ENCODE measurements at places on chromosomes 5 and 9.

- DNase-seq = no peak
Measured at GRCh38 chr9:93949073-93949693, 6.0 kb downstream of the BARX1 start.

DNA sequence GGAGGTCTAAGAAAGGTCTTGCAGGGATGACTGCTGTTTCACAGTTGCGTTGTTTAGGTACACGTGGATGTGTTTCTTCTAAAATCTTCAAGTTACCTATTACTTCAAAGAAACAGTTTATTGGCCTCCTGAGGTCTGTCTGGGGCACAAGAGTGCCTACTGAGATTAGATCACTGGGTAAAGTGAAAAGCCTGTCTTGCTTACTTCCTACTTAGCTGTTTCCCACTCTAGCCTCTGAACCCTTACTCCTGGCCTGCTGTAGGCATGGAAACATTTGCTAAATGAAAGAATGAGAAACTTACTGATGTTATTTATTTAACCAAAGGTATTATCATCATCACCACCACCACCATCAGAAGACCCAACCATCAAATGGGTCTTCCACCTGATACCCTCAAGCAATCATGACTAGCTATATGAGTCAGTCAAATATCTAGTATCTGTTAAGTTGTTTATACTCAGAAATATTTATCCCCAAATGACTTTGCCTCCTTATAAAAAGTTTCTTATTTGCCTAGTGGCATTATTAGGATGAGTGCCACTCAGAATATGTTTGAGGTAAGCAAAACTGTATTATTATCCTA lies 92.5 kb downstream of the ELAVL2 start:
- DNase-seq = no peak

- no peak for DNase-seq
Measured at GRCh38 chr9:75531588-75531987, 358.9 kb upstream of the PCSK5 start.

GRCh38 chr9:74630228-74630627 lies 133.1 kb downstream of the RORB start:
- DNase-seq = no peak

GRCh38 chr9:87643107-87643650 lies 82.7 kb upstream of the CTSL start:
- no peak for DNase-seq

GRCh38 chr5:115565233-115565632 lies 20.7 kb upstream of the FEM1C start:
- no peak for DNase-seq

DNA sequence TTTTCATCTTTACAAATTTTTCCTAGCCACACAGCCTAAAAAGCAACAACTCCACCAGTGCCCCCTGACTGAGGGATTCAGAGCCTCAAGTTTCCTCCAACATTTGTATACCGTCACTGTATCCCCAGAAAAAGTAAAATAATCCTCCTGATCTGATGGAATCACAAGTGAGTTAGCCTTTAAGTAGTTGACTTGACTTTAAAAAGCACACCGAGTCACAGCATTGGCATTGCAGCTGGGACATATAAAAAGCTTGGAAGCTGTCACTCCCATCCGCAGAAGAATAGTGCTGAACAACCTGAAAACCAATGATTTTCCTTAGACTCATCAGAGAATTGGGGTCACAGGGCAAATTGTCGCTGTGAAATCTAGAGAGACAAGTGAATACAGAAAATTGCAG lies 41.6 kb upstream of the FBN2 start:
- DNase-seq = no peak

GRCh38 chr5:22683050-22683449 lies 170.1 kb downstream of the CDH12 start:
- no peak for DNase-seq

GRCh38 chr5:34586117-34586885 lies 69.8 kb upstream of the RAI14 start:
- peak; percentile 92 for DNase-seq

DNA sequence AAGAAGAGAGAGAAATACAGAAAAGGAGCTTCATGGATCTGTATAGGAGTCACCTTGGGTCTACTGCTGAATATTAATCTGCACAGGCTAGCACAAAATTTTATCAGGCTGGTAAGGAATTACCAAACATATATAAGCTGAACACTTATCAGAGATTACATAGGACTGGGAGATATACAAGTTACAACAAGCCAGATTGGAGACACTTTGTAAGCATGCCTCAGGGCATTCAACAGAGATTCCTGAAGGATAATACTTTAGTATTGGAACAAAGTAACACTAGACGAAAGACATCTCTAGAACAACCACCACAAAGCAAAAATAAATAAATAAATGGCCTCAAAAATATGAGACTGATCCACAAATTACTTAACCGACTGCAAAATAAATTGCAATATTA lies 197.8 kb downstream of the ANXA1 start:
- DNase-seq = no peak

- DNase-seq = no peak
Measured at GRCh38 chr5:24643880-24644279, 898 bp downstream of the CDH10 start.

GRCh38 chr5:62814991-62815390 lies 236.4 kb downstream of the LRRC70 start:
- no peak for DNase-seq

DNA sequence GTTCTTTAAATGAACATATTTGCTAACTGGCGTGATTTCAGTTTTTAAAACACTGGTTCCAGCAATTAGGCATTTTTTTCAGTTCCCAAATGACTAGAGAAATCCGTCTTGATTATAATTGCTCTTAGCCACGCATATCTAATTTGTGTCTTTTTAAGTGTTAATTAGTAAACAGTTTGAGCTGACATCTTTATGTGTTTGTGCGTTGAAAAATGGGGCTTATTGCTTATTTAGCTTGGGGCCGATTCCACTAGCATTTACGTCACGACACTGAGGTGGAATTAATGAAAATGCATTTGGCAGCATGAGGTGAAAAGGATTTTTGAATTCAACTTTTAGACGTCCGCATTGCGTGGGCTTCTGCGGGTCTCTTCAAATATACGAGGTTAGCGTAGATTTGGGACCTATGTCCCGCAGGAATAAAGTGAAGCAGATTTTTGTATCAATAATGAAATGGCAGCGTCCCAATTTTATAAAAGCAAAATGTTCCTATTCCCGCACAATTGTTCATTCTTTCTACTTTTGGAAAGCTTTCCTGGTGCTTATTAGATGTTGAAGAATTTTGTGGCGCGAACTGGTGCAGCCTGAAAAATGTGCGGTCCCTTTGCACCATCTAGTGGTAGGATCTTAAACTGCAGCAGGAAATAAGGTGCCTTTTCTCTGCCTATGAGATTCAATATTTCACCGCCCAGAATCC lies 122.7 kb upstream of the LMX1B start:
- peak; percentile 61 for DNase-seq

GRCh38 chr5:137186759-137187461 lies 312.2 kb downstream of the SPOCK1 start:
- peak; percentile 42 for DNase-seq

- DNase-seq = no peak
Measured at GRCh38 chr5:72427488-72428437, 79.4 kb downstream of the ZNF366 start.

DNA sequence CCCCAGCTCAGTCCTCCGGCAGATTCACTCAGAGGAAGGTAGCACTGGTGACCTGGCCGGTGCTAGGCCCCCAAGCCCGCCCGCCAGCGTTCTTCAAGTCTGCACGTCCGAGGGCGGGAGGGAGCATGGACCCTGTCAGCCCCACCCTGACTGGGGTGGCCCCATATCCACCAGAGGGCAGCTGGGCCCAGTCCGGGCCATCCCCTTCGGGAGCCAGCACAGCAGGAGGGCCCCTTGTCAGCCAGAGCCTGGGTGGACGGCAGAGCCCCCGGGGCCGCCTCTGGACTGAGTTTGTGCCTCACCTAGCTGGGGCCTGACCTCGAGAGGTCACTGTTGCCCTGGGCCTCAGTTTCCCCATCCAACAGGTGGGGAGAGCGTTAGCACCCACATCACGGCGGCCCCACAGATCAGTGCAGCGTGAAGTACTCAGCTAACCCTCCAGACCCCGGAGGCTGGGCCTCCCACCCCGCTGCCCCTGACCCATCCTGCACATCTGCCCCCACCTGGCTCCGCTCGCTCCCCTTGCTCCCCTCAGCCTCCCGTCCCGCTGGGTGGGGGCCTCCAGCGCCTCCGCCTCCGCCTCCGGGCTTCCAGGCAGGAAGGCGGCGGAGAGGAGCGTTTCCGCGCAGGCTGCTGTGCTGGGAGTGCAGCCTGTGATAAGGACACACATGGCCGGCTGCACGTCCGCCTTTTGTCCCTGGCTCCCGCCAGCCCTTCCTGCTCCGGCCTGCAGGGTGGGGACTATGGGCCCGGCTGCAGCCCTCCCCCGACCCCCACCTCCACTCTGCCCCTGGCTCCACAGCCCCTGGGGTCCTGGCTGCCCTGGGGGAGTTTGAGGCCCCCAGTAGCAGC lies 16.6 kb upstream of the EGFL7 start:
- DNase-seq = no peak

DNA sequence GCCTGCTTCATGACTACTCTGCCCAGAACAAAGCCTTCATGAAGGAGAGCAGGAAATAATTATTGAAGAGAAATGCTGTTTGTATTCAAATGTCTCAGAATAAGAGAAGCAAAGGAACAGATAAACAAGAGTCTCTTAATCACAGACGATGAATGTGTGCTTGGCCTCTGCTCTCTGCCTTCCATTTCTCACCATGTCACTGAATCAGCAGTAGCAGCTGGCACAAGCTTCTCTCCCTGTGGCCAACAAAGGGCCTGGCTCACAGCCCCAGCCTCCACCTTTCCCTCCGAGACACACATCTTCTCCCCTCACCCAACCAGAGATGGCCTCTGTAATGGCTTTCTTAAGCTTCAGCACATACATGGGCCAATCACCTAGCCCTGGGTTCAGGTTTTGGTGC lies 128.1 kb upstream of the SLIT3 start:
- DNase-seq = peak; percentile 11

GRCh38 chr9:69857131-69857530 lies 36.5 kb downstream of the CFAP95 start:
- peak; percentile 64 for DNase-seq

DNA sequence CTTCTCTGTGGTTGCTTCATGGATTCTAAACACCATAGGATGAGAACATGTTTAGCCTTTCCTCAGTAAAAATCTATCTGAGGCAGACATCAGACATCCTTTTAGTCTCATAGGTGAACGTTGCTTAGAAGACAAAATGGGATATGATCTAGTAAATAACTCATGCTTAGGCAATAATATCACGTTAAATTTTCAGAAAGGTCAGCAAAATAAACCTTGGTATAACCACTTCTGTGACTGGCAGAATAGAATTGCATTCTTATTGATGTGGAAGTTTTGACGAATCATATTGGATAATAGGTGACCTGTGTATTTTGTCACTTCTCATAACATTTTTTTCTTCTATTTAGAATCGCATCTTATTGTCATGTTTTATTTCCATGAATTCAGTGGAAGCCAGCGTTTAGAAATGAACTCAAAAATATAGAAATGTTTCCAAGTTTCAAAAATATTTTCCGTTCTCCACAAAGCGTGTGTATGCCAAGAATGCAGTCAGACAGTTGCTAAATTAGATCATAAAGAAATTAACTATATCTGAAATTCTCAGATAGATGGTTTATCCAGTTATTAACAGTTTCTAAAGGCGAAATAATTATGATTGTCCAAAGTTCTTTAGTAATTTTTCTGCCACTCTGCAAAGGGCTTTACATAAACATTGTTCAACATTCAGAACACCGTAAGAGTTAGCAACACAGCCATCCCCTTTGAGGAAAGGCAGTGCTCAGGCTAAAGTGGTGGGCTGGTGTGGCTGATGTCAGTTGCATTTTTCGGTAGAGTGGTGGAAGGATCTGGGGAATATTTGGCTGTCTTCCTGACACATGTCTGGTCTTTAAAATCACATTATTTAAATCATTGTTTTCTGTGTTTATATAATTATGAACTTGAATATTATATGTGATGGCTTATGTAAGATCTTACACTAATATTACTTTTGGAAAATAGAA lies 827.2 kb downstream of the MTRR start:
- no peak for DNase-seq

- DNase-seq = peak; percentile 84
Measured at GRCh38 chr5:34656001-34656699, at the start of gene RAI14. Gene RAI14 (plus strand): TSS chr5:34656328. CDS start chr5:34686920, 30,592 bp downstream.

- no peak for DNase-seq
Measured at GRCh38 chr5:159339460-159339859, 9.2 kb upstream of the IL12B start.

DNA sequence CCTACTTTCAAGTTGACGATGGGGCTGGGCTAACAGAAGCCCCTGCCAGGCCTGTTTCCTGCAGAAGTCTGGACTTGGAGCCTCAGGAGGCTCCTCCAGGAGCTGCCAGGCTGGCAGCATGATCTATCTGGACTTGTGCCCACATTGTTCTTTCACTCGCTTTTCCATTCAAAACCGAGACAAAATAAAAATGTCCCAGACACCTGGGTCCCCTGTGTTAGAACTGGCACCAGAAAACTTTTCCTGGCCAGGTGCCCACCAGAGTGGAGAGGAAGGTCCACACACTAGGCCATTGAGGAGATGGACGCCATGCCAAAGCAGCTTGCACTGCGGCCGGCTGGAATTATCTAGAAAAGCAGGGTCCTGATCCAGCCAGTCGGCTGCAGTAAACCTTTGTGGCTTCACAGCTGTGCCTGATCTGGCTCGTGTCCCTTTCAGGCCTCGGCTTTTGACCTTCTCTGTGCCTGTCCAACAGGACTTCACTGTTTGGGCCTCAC lies 78.2 kb downstream of the GCNT1 start:
- DNase-seq = no peak

DNA sequence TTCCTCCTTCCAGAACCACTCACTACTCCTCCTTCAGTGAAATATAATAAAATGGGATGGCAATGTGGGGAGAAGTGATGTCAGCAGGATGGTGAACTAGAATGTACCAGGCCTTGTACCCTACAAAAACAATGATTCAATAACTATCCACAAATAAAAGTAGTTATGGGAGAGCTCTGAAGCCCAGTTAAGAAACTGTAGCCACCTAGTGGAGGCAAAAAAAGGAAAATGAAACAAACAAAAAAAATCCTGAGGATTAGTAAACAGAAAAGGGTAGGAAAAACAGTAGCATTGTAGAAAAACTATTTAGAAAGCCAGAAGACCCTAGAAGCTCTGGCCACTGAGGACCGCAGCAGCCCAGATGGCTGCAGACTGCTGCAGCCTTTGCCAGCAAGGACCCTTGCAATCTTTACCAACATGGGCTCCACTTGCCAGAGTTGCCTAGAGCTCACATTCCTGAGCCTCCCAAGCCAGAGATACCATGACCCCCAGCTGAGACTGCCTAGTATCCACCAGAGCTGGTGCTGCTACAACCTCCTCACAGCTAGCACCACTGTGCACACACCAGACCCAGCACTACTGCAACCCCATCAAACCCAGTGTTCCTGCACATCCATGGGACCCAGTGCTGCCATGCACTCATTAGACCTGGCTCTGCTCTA lies 259.7 kb upstream of the MSX2 start:
- DNase-seq = no peak

- DNase-seq = no peak
Measured at GRCh38 chr9:87594662-87595061, 97.0 kb downstream of the DAPK1 start.

DNA sequence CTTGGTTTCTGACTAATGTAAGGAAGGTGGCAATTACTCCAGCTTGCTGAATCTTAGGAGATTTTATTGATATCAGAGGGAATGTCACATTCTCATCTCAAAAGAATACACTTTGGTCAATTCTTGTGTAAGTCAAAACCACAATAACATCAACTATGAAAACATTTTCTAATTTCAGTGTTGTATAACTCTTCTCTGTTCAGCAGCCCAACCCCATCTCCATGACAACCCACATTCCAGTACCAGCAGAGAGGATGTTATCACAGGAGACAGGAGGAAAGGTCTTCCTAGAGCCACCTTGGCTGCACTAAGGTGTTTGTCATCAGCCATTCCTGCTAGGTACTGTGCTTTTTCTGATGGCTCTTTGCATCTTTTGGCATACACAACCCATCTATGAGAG lies 529.1 kb upstream of the BRINP1 start:
- DNase-seq = no peak

All from HT1080 (cell line).